ENCODE measurements at places on chromosomes 3 and 15. TPM values are rescaled to one million over a fixed set of nuclear protein-coding genes. Genes with fewer than 3 reads are reported as not detected.

DNA sequence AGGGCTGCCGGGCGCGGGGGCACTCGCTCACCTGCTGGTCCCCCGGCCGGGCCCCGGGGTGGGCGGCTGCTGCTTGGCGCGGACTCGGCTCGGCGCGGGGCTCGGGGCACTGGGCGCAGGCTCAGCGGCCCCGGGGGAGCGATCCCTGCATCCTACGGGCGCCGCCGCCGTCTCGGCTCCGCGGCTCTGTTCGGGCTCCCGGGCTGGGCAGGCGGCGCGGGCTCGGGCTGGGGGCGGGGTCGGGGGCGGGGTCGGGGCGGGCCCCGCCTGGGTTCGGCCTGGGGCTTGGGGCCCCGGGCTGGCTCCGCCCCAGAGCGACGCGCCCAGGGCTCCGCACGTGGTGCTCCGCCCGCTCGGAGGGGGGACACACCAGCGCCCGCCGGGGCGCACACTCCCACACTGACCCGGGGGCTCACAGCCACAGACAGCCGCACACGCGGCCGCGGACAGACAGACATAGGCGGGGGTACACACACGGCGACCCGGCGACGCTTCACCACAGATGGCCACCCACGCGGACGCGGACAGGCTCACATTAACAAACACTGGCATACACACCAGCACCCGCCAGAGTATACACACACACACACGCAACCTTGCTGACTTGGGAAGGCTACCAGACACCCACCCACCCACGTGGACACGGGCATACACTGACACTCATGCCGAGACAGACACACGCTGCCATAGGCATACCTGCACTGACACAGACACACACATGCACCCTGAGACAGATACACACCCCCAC is at the start of gene SCN5A:
SCN5A (minus strand) TSS at position 188 of the 748 bp plus-strand sequence. CDS start 16,380 bp downstream, outside the sequence.
- DNase-seq: peak; percentile 86

DNA sequence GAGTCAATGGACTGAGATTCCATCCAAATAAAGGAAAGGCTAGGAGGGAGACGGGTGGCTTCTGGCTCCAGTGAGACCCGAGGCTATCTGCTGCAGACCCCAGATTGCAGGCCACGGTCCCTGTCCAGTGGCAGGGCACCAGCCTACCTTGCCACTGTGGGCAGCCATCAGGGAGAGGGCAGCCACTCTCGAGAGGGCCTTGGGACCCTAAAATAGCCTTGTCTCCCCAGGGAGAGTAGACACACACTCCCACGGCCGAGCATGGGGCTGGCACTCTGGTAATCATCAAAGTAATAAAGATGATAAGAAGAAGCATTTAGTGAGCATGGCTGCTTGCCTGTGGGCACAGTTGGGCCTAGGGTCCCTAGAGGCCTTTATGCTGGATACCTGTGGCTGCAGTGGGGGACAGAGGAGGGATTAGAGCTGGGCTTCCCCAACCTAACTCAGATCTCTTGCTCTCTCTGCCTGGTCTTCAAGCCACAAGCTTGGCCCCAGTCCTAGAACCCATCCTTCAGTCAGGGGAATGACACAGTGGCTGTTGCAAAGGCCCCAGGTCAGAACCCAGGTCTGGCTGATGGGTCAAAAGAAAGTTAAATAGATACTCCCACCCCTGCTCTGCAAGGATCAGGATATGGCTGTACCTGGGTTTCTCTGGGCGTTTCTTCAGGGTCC is 9.2 kb upstream of the VIPR1 start:
- no peak for DNase-seq

DNA sequence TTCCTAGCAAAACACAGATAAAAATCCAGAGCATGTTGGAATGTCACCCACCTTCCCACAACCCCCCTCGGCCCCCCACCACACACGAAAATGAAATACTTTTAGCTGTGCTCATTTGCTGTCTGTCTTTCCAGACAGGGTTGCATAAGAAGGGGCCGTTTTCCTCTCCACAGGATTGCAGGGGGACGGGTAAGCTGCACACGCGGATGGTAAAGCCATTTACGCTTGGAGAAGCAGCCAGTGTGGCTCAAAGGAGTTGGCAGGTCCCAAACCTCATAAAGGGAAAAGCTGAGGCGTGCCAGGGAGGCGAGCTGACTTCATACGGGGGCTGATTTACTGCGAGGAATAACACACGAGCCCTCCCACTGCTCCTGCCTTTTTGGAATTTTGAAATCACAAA is 47.4 kb upstream of the ITGA11 start:
- peak; percentile 91 for DNase-seq

GRCh38 chr15:68149059-68149458 is 56.1 kb downstream of the CALML4 start:
- DNase-seq: no peak

C3orf62 gene
- 5.3 TPM for total RNA-seq

LMLN gene
- total RNA-seq: 4.7 TPM

EXD1 gene
- not detected for total RNA-seq

All from esophagus muscularis mucosa (tissue), 4 donors.